ENCODE measurements at places on chromosomes 12 and 14.

DNA sequence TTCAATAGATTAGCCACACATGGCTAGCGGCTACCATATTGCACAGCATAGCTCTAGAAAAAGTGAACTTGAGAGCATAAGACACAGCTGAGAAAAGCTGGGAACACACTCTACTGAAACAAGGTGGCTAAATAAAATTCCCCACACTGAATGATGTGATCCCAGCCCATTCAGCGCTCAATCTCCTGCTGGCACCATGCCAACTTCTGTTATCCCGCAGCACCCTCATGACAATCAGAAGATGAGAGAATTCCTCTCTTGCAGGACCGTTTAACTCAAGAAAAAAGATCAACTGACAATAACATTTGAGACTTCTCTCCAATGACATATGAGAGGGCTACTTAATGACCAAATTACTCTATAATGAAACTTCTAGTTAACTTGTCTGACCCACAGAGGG lies 115.4 kb downstream of the ADAMTS20 start:
- DNase-seq: no peak

DNA sequence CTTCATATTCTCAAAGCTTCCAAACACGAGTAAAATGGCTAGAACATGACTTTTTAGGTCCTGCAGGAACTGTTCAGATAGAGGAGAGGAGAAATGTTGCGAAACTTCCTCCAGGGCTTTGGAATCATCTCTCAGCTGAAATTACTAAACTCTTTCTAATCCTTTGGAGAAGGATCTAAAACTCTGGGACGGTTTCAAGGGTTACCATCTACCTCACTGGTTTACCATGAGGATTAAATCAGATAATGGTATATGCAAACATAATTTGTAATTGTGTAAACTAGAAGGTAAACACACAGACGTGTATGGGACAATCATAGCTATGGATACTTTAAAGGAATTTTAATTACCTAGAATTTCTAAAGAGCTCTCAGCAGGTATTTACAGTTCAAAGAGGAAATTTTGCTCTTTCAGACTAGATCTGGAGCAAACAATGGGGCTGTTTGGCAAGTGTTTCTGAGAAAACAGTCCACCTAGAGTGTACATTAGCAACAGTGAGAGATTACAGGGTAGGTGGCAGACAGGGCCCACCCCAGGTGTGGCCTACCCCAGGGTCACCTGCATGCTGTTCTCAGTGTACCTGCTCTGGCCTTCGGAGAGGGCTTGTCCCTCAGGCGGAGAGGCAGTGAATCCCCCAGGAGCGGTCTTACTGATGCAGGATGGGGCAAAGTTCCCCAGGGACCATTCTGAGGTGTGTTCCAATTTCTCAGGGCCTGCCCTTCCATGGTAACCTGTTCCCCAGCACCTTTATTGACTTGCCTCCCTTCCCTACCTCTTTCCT lies 124.7 kb upstream of the MAX start:
- no peak for DNase-seq

DNA sequence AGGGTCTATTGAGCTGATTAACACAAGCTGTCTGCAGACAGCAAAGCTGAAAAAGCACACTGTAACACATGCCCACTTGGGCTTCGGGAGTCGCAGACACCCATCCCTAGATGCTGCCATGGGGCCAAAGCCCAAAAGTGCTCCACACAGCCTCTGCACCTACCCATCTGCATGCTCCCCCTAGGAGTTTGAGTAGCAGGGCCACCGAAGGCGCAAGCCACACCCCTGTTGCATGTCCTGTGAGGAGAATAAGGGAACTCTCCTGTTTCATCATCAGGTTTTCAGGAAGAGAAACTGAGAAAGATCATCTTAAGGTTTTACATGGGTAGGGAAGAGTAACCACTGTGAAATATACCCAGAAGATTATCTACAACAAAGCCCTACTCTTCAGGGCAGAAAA lies 5.6 kb upstream of the ST8SIA1 start:
- no peak for DNase-seq

DNA sequence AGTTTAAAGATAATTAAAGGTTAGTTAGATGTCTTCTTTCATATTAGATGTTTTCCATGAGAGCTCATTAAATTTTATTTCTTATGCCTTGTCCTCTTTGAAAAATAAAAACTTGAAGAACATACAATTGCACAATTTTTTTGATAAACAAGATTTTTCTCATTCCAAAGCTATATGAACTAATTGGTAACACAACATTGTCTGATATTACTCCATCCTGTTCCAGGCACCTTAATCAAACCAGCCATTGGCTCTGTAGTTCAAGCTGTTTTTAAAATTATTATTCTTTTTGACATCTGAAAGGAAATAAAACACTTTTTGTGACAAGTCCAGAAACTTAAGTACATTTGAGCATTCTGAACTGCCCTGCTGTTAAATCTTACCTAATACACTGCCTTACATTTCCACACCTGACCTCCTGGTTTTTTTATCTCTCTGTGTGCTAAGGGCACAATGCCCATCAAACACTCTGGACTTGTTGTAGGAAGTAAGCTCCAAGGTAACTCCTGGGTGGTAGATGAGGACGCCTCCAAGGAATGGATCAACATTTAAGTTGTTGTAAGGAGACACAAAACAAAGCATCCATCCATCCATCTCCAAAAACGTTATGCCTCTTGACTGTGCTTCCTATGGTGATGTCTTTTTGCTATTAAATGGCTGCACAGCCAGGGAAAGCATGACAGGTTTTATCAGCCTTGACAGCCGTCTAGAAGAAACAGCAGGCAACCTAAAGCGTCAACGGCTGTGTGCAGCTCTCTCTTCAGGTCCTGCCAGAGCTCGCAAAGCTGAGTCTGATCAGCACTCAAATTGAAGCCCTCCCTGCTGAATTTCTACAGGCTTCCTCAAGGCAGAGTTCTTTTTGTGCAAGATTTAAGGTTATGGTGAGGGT lies 449.9 kb upstream of the FLRT2 start:
- DNase-seq: no peak

DNA sequence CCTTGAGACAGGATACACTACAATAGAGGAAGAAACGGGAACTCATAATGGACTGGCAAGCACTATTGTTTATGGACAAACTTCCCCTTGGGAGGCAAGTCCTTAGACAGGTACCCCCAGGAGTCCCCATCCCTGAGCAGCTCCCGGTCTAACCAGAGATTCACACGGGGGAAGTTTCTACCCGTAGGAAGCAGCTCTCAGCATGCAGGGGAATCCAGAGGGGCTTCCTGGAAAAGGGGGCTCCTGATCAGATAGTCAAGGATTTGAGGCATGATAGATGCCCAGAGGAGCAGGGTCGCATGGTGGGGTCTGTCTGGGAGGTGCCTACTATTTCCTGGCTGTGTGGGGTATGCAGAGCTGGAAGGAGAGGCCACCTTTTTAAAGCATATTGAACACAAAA lies 282.4 kb upstream of the RTL1 start:
- no peak for DNase-seq

- no peak for DNase-seq
These were observed 826.6 kb upstream of the MGAT4C start for GRCh38 chr12:87082756-87083155.

DNA sequence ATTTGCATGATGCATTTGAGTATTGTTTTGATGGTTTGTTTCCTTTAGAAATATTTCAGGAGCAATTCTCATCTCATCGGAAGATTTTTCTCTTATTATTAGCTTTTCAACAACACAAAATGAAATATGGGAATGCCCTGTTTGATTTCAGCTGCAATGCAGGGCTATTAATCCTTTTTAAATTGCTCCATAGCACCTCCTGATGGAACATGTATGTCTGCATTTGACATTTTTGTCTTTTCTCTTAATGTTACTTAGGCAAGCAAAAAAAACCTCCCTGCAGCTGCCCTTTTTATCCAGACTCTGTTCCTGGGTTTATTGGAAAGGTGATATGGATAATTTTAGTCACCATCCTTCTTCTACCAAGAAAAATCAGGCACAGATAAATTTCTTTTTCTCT lies 895.8 kb downstream of the RPS29 start:
- DNase-seq: no peak
